Skeletal muscle tissue (tissue), 5 donors: ENCODE measurements at places on chromosomes 1 and 21. TPM values are rescaled to one million over a fixed set of nuclear protein-coding genes. Genes with fewer than 3 reads are reported as not detected.

The ZNF670 gene
- total RNA-seq, result 3.7 TPM

The SLC5A3 gene
- total RNA-seq, result 21.4 TPM

The PAPPA2 gene
- total RNA-seq, result 3.1 TPM

The CNKSR1 gene
- not detected for total RNA-seq
